Endothelial cell of coronary artery (primary cell): ENCODE measurements at places on chromosomes 1 and 21. TPM values are rescaled to one million over a fixed set of nuclear protein-coding genes. Genes with fewer than 3 reads are reported as not detected.

The HSPA13 gene
- total RNA-seq = 42.3 and 42.4 TPM in 2 replicates

The LHX4 gene
- under 0.01 TPM in 1 of 2 replicates, not detected in the other for total RNA-seq

The FCRL2 gene
- total RNA-seq = not detected in 2 replicates

The ARHGEF19 gene
- 3.6 and 5.1 TPM in 2 replicates for total RNA-seq

The INPP5B gene
- 13.7 and 23.7 TPM in 2 replicates for total RNA-seq

The RGS4 gene
- 281 and 578 TPM in 2 replicates for total RNA-seq

The LCE1C gene
- not detected in 2 replicates for total RNA-seq

The CLIC6 gene
- total RNA-seq = not detected in 2 replicates

The LRRN2 gene
- total RNA-seq = not detected in 2 replicates

The ATP6V1G3 gene
- not detected in 2 replicates for total RNA-seq

The FLG2 gene
- not detected in 2 replicates for total RNA-seq

The RPRD2 gene
- total RNA-seq = 5.5 and 5.7 TPM in 2 replicates

The CLEC20A gene
- total RNA-seq = not detected in 2 replicates

The SPATA46 gene
- total RNA-seq = not detected in 2 replicates

The MCOLN2 gene
- total RNA-seq = 0.09 TPM in 1 of 2 replicates, not detected in the other

The CLCA1 gene
- not detected in 2 replicates for total RNA-seq

The COL24A1 gene
- 0.09 TPM in 2 replicates for total RNA-seq

The RO60 gene
- 108 and 140 TPM in 2 replicates for total RNA-seq

The FMN2 gene
- total RNA-seq = 0.28 TPM in 1 of 2 replicates, not detected in the other

The EVI5 gene
- 66.5 and 128 TPM in 2 replicates for total RNA-seq

The MCOLN3 gene
- not detected in 2 replicates for total RNA-seq

The GNL2 gene
- 84.1 and 88.0 TPM in 2 replicates for total RNA-seq

The GFI1 gene
- 0.18 and 0.19 TPM in 2 replicates for total RNA-seq

The ITLN2 gene
- 0.18 and 1.3 TPM in 2 replicates for total RNA-seq

The PRRC2C gene
- 43.0 and 55.7 TPM in 2 replicates for total RNA-seq

The RHOU gene
- 0.27 and 0.94 TPM in 2 replicates for total RNA-seq

The PEAR1 gene
- 11.5 and 23.2 TPM in 2 replicates for total RNA-seq

The PEX10 gene
- total RNA-seq = 27.9 and 28.8 TPM in 2 replicates

The COL16A1 gene
- 0.54 and 1.0 TPM in 2 replicates for total RNA-seq

The ST6GALNAC3 gene
- total RNA-seq = 23.7 and 41.8 TPM in 2 replicates
